ENCODE measurements at places on chromosomes 7 and 10.
A peak's percentile ranks its signal among the peaks of the same experiment; 100 is the strongest.

GRCh38 chr7:69365651-69366192, 232.6 kb upstream of the AUTS2 start:
- no peak for DNase-seq

GRCh38 chr7:15801551-15801950, 115.1 kb upstream of the MEOX2 start:
- DNase-seq, result no peak

- no peak for DNase-seq
Observed at GRCh38 chr10:97111615-97112014, 74.1 kb downstream of the SLIT1 start.

DNA sequence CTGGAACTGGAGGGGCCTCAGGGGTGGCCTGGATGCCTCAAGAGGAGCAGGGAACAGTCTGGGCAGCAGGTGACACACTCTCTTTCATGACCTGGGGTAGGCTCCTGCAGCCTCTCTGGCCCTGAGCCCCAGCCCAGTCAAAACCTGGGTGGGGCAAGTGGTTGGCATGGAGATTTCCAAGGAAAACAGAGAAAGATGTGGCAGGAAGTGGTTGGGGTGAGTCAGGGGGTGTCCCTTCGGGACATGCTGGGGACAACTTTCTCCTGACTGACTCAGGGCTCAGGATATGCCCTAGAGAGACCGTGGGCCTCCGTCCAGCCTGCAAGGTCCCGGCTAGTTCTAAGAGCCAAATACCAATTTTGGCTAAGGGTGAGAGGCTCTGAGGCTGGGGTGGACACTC, 2.9 kb downstream of the AQP1 start:
- DNase-seq, result peak; percentile 7

DNA sequence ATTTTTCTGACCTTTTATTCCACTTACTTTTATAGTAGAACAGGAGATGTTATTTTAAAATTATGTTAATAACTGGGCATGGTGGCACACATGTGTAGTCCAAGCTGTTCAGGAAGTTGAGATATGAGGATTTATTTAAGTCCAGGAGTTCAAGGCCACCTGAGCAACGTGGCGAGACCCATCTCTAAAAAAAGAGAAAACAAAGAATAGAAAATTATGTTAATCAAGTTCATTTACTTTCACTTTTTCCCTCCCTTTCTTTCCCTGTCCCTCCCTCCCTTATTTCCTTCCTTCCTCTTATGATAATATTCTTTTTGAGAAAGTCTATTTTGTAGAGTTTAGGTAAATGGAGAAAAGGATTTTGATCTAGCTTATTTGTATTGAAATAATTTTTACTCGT, 48.9 kb upstream of the HELLS start:
- DNase-seq, result no peak

GRCh38 chr10:92122941-92123450, 167.9 kb downstream of the CPEB3 start:
- DNase-seq, result no peak

DNA sequence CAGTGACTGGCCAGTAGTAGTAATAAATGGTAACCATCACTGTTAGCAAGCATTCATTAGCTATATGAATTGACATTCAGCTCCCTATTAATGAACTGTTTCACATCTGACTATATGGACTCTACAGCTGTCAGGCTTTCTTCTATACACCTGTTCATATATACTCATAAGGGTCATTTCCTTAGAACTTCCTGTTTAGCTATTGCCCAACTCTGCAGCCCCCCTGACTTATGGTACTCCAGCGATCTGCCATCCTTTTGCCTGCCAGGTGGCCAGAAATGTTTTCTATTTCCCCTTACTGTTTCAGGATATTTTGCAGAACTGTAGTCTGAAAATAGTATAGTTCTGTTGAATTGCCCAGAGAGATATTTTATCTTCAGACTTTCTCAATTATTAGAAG, 56.6 kb downstream of the TASOR2 start:
- no peak for DNase-seq
